ENCODE measurements at places on chromosomes 13 and 19.

GRCh38 chr13:27353166-27353583 lies 71.2 kb upstream of the GTF3A start:
- DNase-seq: peak; percentile 64

DNA sequence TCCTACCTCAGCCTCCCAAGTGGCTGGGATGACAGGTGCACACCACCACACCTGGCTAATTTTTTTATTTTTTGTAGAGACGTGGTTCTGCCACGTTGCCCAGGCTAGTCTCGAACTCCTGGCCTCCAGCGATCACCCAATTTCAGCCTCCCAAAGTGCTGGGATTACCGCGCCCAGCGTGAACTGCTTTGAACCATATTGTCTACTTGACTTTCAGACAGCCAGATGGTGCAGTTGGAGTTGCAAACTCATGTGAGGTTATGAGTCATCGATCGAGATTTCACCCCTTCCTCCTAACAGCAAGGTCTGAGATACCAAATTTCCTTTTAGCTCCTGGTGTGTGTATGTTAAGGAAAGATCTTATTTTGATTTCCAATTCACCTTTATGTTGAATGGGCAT lies 2.7 kb downstream of the SLC27A1 start:
- DNase-seq: peak; percentile 19

DNA sequence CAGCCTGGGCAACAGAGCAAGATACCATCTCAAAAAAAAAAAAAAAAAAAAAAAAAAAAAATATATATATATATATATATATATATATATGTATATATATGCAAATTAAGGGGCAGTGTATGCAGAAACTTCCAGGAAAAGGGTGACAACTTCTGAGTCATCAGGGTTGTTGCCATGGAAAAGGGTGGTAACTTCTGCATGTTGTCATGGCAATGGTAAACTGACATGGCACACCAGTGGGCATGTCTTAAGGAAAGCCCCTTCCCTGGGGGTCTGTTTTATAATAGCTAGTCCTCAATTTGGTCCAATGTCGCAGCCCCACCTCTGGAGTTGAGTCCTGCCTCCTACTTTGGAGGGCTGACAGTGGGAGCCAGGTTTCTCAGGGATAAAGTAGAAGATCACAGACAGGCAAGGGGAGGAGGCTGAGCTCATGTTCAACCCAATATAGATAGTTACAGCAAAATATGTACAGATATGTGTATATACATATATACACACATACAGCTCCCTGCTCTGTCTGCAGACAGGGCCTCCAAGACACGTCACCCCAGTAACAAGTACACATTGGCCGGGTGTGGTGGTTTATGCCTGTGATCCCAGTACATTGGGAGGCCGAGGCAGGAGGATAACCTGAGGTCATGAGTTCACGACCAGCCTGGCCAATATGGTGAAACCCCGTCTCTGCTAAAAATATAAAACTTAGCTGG lies 7.2 kb upstream of the FCHO1 start:
- DNase-seq: no peak

DNA sequence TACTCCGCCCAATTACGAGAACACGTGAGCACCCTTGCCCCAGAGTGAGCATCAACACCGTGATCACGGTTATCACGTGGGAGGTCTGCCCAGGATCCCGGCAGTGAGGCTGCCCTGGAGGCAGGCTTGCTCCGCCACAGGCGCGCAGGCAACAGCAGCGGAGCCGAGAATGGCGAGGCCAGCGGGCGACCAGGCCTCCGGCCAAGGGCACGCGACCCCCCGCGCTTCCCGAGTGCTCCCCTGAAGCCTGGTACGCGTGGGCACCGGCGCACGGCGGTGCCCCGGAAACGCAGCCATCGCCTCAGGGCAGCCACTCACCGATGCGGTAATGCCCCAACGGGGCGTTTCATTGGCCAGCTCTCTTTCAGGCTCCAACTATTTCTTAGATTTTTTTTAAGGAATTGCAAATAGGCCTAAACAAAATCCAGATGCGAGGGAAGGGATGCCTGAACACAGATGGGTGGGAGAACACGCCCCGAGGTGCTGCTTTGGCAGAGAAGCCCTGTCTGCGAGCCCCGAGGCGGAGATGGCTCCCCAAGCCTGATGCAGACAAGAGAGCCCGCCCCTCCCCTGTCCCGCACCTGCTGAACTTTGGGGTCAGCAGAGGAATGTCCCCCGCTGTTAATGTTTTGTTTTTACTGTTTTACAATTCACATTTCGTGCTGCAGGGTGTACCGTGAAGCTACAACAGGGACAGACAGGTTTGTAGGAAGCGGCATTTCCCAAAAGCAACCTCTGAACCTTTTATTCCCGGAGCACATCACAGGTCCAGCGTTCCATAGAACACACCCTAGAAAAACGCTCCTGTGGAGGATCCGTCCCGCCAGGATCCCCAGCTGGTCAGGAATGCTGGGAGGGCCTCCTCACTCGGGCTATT lies 132.7 kb downstream of the ZDHHC20 start:
- DNase-seq: no peak

DNA sequence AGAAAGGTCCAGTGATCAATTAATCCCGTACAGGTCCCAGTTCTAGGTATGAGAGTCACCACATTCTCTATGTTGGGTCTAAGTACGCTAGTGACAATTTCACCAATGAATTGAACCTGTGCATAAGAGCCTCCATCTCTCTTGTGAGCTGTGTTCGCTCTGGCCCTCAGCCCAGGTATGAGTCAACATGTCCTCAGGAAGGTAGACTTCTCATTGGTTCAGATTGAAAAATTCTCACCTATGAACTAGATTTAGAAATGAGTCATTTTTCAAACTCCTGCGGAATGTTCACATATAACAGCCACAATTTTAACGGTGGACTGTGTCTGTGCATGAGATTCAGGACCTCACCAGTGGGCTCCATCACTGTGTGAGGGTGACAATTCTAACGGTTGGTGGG lies 12.7 kb upstream of the ZNF43 start:
- DNase-seq: no peak

DNA sequence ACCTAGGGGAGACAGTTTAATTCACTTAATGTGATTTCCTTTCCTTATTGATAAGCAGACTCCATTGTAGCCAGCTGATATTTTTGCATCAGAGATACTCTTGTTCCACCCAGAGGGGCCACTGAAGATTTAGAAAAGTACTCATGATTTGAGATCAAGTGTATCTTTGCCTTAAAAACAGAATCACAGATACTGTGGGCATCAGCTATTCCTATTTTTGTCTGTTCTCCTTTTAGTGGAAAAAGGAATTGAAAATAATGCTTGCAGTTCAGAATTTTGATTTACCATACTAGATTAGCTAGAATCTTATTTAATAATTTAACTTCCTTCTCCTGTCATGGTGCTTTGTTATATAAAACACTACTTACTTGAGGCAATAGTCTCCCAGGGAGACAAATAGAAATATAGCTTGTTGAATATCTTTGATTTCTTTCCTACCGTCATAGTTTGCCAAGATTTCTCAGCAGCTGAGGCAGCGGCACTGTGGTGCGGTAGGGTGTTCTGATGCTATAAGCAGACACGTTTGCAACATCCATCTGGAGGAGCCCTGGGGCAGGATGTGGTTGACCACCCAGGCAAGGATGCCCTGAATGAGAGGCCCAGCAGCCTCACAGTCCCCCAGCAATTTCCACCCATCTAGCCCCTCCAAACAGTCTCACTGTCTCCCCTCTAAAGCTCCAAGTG lies 47.0 kb upstream of the RAP2A start:
- DNase-seq: no peak

DNA sequence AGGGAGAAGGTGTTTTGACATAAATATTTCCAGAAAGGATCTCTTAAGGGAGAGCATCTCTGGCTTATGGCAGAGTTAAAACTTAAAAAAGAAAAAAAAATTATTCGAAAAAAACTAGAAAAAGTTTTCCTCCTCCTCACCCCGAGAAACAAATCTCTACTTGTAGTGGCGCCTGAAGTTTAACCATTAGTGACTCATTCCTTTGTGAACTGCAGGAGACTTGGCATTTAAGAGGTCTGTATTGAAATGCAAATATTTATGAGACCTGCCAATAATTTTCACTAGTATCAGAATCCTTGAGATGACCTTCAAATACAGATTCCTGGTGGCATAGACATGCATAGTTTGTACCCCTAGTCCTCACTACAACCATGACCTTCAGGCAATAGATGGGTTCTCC lies 64.9 kb upstream of the MED4 start:
- DNase-seq: no peak

GRCh38 chr19:32692727-32693061 lies 1.1 kb downstream of the NUDT19 start:
- no peak for DNase-seq

GRCh38 chr13:109074853-109075252 lies 445.4 kb downstream of the MYO16 start:
- DNase-seq: no peak

GRCh38 chr13:111638233-111638632 lies 317.8 kb downstream of the TEX29 start:
- no peak for DNase-seq

- DNase-seq: no peak
Measured at GRCh38 chr19:49362048-49362928, at the start of gene TEAD2. Gene TEAD2, minus strand, starts transcription at chr19:49362416. Its CDS starts 2,341 bp downstream, at chr19:49360075.

GRCh38 chr13:97621631-97622030 lies 187.7 kb downstream of the RAP2A start:
- no peak for DNase-seq

- no peak for DNase-seq
Measured at GRCh38 chr13:71240911-71241310, 626.1 kb downstream of the DACH1 start.

DNA sequence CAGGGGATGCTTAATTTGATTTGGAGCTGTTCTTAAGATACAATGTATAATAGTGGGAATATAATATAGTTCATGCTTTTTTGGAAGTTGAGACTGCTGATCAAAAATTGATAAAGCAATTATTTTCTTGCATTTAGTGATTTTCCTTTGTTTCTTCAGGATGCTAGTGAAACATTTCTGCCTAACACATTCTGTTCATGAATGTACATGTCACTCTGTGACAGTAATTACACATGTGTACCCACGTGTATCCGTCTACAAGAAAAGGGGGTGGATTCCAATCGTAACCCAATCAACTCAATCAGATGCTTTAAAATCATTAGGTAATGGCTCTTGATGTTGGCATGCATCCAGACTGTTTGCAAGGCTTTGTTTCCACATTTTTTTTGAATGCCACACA lies 5.0 kb upstream of the FRY start:
- no peak for DNase-seq

DNA sequence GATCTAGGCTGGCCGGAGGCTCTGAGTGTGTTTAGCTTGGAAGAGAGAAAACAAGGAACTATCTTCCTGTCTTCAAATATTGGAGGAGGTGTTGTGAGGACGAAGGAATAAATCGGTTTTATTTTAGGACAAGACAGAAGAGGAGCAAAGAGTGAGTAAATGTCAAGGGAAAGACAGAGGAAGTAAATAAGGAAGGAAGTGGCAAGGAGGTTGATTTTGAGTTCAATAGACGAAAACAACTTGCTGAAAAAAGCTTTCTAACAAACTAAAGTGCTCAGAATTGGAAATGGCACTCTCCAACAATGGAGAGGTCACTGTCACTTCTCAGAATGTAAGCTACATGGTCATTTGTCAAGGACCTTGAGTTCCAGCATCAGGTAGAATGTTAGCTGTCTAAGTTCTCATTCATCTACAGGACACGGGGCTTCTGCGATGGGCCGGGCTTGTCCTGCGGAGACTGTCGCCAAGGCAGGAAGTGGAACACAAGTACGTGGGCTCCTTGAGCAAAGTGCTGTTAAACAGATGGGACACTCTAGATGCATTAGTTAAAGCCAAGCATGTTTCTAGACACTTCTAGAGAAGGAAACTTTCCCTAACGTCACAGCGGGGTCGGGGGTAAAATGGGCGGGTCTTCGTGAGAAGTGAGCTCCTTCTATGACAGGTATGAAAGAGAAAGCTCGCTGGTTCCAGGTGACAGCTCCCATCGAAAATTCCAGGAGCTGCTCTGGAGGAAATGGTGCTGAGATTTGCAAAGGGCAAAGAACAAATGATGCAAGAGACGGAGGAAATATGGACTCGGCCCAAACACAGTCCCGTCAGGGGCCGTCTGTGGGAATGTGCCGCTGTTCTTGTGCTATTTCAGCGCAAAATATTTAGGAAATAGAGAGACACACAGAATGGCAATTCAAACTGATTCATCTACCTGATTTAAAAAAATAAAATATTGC lies 103.9 kb upstream of the UBL3 start:
- DNase-seq: peak; percentile 33

Measured in stimulated activated CD4-positive, alpha-beta T cell treated with anti-CD3 and anti-CD28 coated beads, Interleukin-1b, Interleukin-23, amount 100 ng/mL, for 48 hours (primary cell).